ENCODE measurements at places on chromosomes 1 and 21.

GRCh38 chr1:37575692-37576091, 19.0 kb downstream of the DNALI1 start:
- no peak for DNase-seq

DNA sequence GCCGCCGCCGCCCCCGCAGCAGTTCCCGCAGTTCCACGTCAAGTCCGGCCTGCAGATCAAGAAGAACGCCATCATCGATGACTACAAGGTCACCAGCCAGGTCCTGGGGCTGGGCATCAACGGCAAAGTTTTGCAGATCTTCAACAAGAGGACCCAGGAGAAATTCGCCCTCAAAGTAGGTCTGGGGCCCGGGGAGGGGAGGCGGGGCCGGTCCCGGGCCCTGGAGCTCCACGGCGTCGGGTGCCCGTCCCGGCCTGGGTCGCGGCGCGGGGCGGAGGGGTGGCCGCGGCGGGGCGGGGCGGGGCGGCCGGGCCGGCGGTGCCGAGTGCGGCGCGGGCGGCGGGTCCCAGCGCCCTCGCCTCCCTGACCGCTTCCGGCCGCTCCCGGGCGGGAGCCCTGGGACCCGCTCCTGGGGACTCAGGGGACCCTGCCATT, 646 bp downstream of the MAPKAPK2 start:
- peak; percentile 56 for DNase-seq

- no peak for DNase-seq
Observed at GRCh38 chr1:220307607-220308006, 35.4 kb upstream of the RAB3GAP2 start.

GRCh38 chr1:30823969-30824735, 66.6 kb upstream of the LAPTM5 start:
- DNase-seq: no peak

DNA sequence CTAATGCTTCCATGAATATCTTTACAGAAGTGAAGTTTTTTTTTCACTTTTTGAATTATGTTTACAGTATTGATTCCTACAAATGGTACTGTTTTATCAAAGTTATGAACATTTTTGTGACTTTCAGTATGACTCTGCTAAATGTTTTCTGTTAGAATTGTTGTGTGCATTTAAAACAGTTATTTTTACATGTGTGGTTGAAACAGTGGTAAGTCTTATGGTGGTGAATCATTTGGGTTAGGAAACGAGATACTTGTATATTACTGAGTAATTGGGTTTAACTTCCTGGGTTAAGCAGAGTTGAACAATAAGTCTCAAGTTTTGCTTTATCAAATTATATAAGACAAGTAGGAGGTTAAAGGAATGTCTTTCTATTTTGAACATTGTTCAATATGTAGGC, 66.8 kb downstream of the VPS13D start:
- no peak for DNase-seq
